ENCODE measurements at places on chromosomes 3 and 15.

DNA sequence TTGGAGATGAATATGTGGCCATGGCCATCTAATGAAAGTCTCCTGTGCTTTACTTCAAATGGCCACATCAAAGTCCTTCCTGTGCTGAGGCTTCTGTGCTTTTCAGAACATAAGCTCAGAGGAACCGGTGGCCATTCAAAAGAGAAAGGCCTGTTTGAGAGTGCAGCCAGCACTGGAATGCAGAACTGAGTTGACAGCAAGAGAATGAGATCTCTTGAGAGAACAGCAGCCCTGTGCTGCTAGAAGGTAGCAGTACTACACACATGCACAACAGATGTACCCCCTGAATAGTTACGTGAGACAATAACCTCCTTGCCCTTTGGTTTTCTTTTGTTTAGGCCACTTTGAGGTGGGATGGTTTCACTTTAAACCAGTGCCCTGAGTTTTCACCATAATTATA lies 292.5 kb downstream of the PTPRG start:
- no peak for DNase-seq

DNA sequence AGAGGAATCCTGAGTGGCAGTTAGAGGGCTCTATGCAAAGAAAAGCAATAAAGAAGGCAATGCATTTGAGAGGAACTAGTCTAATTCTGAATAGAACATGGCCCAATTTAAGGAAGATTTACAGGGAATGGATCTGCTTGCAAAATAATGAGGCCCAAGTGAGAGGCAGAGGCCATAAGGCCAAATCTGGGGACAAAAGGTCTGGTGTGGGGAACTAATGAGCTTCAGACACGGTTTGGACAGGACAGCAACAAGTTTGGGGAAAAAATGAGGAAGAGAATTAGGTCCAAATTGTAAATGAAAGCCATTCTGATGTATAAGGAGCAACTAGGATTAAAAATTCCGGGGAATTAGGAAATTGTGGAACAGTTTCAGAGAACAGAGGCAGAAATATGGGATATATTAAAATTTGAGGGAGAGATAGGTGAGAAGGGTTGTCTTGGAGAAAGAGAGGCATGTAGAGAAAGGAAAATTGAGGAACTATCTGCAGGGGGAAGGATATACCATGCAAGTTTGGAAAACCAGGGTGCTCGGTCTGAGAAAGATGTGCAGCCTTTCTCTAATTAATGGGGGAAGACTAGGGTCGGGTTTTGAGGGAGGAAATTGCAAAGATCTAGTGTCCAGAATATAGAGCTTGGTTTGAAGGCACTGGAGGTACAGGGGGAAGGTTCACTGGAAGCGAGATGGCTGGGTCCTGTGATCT lies 73.8 kb downstream of the RBPMS2 start:
- no peak for DNase-seq

DNA sequence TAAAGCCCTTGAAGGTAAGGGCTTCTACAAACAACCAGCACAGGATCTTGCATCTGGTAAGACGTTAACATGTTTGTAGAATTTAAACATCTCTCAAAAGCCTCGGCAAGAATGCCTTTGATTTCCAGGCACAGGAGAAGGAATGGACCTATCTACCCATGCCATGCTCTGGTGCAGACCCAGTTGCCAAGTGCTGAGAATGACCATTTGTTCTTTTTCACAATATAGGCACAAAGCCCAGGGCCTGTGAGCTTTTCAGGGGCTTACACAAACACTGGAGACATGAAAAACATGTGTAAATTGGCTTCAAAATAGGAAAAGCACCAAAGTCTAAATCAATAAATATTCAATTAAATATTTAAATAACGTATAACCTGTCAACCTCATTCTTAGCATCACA lies 266.9 kb upstream of the TTC14 start:
- DNase-seq: no peak

DNA sequence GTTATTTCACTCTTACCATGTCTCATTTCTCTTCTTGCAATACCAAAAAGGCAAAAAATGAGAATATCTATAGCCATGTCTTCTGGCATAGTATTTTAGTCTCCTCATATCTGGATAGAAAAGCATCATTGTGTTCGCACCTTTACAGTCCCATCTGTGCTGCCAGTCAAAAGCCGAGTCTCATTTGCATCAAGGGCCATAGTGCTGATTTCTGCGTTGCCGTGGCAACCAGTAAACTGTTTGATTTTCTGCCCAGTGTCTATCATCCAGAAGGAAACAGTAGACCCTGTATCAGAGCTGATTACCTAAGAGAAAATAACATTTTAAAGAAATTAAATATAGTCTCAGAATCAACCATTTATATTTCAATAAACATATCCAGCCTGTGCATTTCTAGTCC lies 86.1 kb upstream of the SERPINI2 start:
- no peak for DNase-seq

DNA sequence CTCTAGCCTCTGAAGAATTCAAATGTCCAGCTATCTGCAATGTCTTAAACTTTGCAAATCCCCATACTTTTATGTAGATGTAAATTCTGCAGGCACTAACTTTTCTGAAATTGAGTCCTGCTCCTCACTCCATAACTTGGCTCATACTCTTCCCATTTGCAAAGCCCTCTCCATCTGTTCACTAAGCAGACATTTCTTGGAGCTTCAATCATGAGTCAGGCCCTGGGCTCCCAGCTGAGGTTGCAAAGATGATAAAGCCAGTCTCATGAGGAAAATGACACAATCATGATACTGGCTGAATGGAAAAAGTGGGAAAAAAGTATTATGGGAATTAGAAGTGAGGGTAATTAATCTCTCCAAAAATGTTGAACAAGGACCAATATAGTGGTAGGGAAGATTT lies 507.6 kb downstream of the NR2F2 start:
- DNase-seq: no peak

DNA sequence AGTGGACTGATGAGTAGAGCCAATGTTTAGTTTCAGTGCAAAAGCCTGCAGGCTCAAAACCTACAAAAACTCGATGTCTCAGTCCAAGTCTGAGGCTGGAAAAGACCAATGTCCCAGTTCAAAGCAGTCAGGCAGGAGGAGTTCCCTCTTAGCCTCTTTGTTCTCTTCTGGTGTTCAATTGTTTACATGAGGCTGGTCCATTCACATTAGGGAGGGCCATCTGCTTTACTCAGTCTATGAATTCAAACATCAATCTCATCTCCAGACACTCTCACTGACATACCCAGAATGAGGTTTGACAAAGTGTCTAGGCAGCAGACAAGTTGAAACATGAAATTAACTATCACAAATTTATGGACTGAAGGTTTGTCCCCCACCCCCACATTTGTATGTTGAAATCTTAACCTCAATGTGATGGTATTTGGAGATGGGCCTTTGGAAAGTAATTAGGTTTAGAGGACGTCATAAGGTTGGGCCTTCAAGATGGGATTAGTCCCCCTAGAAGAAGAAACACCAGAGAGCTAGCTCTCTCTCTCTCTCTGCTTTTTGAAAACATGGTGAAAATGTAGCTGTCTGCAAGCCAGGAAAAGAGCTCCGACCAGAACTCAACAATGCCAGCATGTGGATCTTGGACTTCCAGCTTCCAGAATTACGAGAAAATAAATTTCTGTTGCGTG lies 438.5 kb upstream of the RGMA start:
- DNase-seq: no peak

DNA sequence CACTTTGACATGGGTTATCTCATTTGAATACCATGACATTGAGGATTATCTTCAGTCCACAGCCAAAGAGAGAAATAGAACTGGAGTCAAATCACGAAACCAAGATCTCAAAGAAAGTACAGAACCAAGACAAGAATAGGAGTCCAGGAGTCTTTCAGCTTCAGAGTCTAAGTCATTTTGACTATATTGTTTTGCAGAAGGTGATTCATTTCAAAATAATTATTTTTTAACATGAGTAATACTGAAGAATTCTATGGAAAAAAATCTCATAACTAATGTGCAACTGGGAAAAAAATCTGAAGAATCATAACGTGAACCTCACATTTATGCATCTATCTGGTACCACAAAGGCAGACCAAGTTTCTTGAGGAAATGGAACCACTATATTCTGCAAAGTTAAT lies 60.3 kb downstream of the UBE3A start:
- no peak for DNase-seq

DNA sequence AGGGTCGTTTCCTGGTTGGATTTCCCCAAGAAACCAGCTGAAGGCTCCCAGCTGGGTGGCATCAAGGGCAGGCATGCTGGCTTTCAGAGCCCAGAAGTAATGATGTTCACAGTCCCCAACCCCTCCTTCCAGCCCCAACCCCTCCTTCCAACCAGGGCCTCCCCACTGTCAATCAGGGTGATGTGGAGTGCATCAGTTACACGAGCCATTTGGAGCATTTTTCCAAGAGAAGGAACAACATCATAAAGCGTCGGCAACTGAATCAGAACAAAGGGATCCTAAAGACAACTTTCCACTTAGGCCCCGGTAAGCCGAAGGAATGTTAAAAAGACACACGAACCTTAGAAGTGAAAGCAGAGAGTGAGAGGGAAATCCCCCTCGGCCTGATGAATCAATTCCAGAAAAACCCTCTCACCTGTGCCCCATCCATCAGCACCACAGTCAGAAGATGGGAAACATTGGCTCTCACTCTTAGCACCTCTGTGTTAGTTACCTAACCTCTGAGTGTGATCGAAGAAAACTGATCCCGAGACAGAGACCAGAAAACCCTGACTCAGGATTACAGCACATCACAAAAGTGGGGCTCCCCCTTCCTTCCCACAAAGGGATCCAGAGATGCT lies 101.2 kb upstream of the WNT5A start:
- DNase-seq: no peak

GRCh38 chr3:191761906-191762305 lies 300.9 kb downstream of the PYDC2 start:
- DNase-seq: no peak

GRCh38 chr3:115246461-115247020 lies 99.5 kb upstream of the ZBTB20 start:
- no peak for DNase-seq

- DNase-seq: no peak
Observed at GRCh38 chr15:42035435-42035761, 14.6 kb upstream of the PLA2G4E start.

- no peak for DNase-seq
Observed at GRCh38 chr3:194079702-194080172, 56.2 kb upstream of the HES1 start.

DNA sequence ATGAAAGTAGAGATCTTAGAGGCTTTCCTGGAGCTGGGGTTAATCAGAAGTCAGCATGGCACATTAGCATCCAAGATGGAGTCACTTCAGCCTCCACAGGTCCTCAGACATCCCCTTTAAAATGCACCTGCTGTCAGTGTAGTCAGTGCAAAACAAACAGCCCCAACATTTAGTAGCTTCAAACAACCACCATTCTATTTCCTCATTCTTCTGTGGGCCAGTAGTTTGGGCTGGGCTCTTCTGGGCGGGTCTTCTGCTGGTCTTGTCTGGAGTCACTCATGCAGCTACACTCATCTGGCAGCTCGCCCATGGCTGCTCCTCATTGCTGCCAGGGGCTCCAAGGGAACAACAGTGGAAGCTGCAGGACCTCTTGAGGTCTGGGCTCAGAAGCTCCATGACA lies 99.9 kb downstream of the TLE3 start:
- DNase-seq: peak; percentile 63

DNA sequence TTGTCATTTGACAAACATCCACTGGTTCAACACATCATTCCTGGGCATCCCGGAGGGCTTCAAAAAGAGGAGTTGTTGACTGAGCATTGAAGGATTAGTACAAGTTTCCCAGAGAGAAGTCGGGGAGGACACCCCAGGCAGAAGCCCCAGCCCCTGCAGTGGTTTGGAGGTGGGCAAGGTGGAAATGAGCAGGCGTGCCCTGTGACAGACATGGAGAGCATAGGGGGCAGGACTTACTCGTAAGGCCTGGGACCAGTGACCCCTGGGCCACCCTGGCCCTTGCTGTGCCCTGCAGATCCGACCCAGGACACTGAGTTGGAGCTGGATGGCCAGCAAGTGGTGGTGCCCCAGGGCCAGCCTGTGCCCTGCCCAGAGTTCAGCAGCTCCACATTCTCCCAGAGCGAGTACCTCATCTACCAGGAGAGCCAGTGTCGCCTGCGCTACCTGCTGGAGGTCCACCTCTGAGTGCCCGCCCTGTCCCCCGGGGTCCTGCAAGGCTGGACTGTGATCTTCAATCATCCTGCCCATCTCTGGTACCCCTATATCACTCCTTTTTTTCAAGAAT lies 5.9 kb downstream of the PARP3 start:
- DNase-seq: no peak

- DNase-seq: no peak
Observed at GRCh38 chr3:74442068-74442467, 172.4 kb downstream of the CNTN3 start.

- DNase-seq: no peak
Observed at GRCh38 chr3:124619887-124620599, 110.2 kb upstream of the UMPS start.

DNA sequence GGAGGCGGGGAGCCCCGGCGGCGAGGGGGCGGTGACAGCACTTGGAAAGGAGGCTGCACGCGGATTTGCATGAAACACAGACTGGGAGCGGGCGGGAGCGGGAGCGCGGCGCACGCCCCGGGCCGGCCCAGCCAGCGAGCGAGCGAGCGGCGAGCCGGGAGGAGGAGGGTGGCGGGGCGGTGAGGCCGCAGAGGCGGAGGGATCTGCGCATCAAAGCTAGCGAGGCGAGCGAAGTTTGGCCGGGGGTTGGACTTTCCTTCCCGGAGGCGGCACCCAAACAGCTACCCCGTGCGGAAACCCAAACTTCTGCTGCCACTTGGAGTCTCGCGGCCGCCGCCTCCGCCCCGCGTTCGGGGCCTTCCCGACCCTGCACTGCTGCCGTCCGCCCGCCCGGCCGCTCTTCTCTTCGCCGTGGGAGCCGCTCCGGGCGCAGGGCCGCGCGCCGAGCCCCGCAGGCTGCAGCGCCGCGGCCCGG lies at the start of gene SMAD3:
Gene SMAD3, plus strand, starts transcription at position 72 of the 475 bp plus-strand sequence. CDS start 553 bp downstream, outside the sequence.
- peak; percentile 17 for DNase-seq

- DNase-seq: no peak
Observed at GRCh38 chr3:45128950-45129349, 17.2 kb downstream of the CDCP1 start.

DNA sequence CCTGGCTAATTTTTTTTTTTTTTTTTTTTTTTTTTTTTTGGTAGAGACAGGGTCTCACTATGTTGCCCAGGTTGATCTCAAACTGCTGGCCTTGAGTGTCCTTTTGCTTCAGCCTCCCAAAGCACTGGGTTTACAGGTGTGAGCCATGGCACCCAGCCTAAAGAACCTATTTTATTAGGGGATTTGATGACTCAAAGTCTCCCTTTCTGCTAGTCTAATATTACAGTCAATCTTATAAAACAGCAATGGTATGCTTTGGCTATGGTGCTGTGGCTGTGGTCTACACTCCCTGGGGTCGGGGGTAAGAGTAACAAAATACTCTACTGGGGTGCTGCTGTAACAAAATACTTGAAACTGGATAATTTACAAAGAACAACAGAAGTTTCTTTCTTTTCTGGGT lies 44.8 kb downstream of the ZNF589 start:
- no peak for DNase-seq

- no peak for DNase-seq
Observed at GRCh38 chr3:195025884-195026200, 245.1 kb downstream of the XXYLT1 start.

All from NCI-H2081 (cell line).